IPS DF 6.9 (cell line): ENCODE measurements at places on chromosomes 7 and 10.

DNA sequence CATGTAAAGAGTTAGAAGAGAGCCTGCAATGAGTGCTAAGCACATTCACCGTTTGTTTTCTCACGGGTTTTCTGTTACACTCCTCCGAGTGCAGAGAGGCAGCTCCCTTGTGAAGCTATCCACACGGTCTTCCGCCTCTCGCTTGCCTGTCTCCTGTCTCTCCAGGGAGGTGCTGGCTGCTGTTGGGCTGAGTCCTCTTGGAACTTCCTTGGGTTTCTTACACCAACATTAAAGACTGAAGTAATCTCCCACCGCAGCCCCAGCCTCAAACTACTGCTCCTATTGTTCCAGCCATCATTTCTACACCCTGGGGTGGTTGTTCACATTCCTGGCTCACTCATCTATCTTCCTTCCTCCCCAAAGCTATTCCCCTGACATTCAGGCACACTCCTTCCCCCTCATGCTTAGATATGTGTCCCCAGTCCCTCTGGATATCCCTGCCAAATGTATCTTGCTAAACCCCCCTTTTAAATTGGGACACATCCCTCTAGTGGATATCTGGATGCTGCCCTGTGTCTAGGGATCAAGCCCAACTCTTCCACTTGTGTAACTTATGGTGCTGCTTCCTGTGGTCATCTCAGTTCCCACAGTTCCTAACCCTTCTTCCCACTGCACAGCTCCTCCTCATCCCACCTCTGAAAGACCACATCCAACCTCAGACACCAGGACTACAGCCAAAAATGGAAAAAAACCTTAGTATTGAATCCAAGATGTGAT, 14.1 kb downstream of the ESYT2 start:
- DNase-seq = no peak
- H3K4me3 ChIP-seq = no peak overlapping the region
- H3K27ac ChIP-seq = no peak overlapping the region
- H3K27me3 ChIP-seq = no peaks in the 10 kb centered on the region
- H3K4me1 ChIP-seq = peaks cover 6% of the 10 kb centered on the region

DNA sequence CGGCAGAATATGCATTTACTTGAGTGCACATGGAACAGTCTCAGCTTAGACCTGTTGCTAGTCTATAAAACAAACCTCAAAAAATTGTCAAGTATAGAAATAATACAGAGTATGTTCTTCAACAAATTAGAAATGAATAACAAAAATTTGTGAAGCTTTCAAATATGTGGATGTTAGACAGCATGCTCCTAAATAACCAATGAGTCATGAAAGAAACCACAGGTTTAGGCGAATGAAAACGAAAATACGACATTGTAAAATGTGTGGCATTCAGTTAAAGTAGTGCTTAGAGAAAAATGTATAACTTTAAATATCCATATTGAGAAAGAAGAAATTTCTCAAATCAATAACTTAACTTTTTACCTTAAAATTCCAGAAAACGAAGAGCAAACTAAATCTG, 760.0 kb upstream of the SORCS1 start:
- H3K4me1 ChIP-seq = no peaks in the 10 kb centered on the region
- DNase-seq = no peak
- no peaks in the 10 kb centered on the region for H3K27me3 ChIP-seq

DNA sequence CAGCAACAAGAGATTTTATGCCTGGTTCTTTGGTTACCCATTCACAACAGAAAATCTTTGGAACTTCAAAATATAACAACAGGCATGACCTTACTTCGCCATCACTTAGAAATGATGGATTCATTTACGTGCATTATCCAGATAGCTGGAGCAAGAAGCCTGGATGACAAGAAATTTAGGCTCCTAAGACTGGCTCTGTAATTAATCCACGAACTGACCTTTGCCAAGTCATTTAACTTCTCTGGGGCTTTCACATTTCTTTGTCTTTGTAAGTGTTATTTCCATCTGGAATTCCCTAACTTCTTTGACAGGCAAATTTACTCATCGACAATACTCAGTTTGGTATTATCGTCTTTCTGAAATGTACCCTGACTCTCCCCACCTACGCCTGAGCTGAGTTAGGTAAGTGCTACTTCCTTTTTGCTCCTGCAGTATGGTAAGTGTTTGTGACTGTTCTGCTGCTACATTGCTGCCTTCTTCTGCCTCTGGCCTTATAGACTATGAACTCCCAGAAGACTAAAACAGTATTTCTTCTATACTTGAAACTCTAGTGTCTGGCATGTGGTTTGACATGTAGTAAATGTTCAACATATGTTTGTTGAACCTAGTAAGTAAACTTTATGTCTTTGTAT, 5.5 kb upstream of the MDFIC start:
- no peak overlapping the region for H3K4me3 ChIP-seq
- H3K36me3 ChIP-seq = no peaks in the 10 kb centered on the region
- no peak overlapping the region for H3K27ac ChIP-seq
- H3K27me3 ChIP-seq = no peaks in the 10 kb centered on the region

DNA sequence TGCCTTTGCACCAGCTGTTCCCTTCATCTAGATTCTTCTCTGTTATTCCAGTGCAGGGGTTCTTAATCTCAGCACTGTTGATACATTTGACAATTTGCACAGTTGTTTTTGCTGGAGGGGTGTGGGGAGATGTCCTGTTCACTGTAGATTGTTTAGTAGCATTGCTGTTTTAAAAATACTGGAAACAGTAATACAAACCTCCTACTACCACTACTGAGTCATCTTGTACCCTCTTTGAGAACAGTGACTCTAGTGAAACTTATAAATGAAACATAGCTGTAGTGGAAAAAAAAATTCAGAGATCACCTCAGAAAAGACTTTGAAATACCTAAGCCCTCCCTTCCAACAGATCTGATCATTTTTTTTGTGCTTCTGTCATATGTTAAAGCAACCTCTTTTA, 154.8 kb upstream of the TMEM196 start:
- no peak for DNase-seq
- no peaks in the 10 kb centered on the region for H3K27me3 ChIP-seq
- no peak overlapping the region for H3K4me3 ChIP-seq
- no peaks in the 10 kb centered on the region for H3K36me3 ChIP-seq
- H3K27ac ChIP-seq = no peak overlapping the region
- no peaks in the 10 kb centered on the region for H3K4me1 ChIP-seq

DNA sequence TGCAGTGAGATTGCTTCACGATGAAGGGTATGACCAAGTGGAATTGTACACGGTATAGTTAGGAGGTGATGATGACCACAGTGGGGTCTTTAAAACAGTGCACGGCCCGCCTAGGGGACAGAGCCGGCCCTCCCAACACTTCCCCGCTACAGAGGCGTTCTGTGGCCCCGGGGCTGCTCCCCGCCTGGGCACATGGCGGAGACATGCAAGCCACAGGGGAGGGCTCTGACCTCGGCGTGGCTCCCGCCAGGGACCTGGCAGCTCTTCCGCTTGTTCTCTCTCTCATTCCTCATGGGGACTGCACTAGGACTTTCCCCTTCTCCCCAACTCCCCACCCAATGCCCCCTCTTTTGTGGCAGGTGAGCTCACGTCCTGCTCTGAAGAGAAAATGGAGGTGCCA, 393.8 kb downstream of the DNAJB6 start:
- H3K4me3 ChIP-seq = no peak overlapping the region
- no peaks in the 10 kb centered on the region for H3K4me1 ChIP-seq
- no peak for DNase-seq
- no peak overlapping the region for H3K27ac ChIP-seq
- H3K36me3 ChIP-seq = no peaks in the 10 kb centered on the region; the same call in 1 of the 2 replicates

- H3K4me3 ChIP-seq = no peak overlapping the region
- H3K27ac ChIP-seq = no peak overlapping the region
- no peak for DNase-seq
- no peaks in the 10 kb centered on the region for H3K27me3 ChIP-seq
- H3K4me1 ChIP-seq = peaks cover 3% of the 10 kb centered on the region; the same call in 1 of the 2 replicates
- H3K36me3 ChIP-seq = no peaks in the 10 kb centered on the region
Observed at GRCh38 chr10:14186245-14186644, 144.5 kb downstream of the FRMD4A start.

DNA sequence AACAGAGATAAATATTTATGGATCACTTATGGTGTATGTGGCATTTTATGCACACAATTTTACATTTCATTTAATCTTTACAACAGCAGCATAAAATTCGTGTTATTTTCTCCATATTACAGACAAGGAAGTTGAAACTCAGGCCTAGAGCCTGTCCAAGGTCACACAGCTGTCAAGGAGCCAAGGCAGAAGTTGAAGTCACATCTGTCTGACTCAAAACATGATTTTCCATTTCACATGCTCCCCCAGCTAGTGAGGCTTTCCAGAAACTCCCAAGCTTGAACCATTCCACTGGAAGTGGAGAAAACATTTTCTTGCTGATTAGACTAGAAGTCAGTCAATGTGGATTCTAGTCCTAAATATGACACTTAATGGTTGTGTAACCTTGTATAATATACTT, 110.5 kb downstream of the HECTD2 start:
- no peak for DNase-seq
- H3K27ac ChIP-seq = no peak overlapping the region
- no peaks in the 10 kb centered on the region for H3K4me1 ChIP-seq
- H3K36me3 ChIP-seq = no peaks in the 10 kb centered on the region
- H3K4me3 ChIP-seq = no peak overlapping the region
- H3K27me3 ChIP-seq = no peaks in the 10 kb centered on the region

DNA sequence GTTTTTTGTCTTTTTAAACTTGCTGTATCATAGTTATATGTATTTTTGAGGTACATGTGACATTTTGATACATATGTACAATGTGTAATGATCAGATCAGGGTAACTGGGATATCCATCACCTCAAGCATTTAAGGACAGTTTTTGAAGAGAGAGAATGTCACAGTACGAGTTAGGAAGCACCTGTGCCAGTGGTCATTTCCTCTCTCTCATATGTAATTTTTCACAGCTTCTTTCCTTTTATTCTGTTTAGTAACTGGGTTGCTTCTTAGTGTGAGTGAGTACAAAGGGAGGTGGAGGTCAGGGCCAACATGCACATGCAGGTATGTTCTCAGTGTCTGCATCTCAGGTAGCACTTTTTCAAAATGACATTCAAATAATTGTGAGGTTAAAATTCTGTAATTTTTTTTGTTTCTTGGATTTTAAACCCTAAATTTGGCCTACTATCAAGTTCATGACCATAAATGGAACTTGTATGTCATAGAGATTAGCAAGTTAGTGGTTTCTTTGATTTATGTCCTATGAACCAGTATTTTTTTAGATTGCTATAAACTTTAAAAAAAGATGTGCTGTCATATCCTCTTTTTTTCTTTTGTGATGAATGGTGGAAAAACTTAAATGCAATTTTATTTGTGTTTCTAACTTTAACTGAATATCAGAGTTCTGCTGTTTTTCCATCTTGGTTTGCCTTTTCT, 42.7 kb downstream of the SNX10 start:
- no peaks in the 10 kb centered on the region for H3K27me3 ChIP-seq
- H3K36me3 ChIP-seq = no peaks in the 10 kb centered on the region
- no peak overlapping the region for H3K4me3 ChIP-seq
- no peak for DNase-seq

- H3K4me3 ChIP-seq = no peak overlapping the region
- H3K4me1 ChIP-seq = no peaks in the 10 kb centered on the region
- no peak overlapping the region for H3K27ac ChIP-seq
- H3K27me3 ChIP-seq = no peaks in the 10 kb centered on the region
- DNase-seq = no peak
Observed at GRCh38 chr10:90701428-90701827, 156.4 kb downstream of the HTR7 start.

- no peak overlapping the region for H3K4me3 ChIP-seq
- H3K27ac ChIP-seq = no peak overlapping the region
- no peaks in the 10 kb centered on the region for H3K4me1 ChIP-seq
- no peak for DNase-seq
Observed at GRCh38 chr7:116812860-116813259, 49.5 kb upstream of the CAPZA2 start.

- no peak overlapping the region for H3K4me3 ChIP-seq
- no peaks in the 10 kb centered on the region for H3K27me3 ChIP-seq
- DNase-seq = no peak
- no peaks in the 10 kb centered on the region for H3K36me3 ChIP-seq
Observed at GRCh38 chr7:74505471-74506324, 52.0 kb downstream of the GTF2IRD1 start.

DNA sequence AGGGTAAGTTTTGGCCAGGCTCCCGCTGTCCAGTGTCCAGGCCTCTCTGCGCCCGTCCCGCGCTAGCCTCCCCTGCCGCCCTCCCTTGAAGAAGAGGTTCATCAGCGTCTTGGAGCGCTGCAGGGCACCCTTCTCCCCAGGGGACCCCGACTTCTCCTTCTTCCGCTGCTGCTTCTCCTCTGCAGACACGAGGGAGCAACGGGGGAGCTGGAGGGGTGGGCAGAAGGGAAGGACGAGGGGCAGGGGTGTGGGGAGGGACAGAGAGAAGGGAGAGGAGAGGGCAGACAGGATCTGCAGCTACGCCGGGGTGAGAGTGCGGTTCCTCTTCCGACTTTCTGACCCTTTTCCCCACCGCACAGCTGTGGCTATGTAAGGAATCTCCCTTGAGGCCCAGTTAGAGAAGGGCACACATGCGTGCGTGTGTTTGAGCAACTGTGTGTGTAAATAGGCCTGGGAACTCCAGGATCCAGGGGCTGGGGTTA, 12.8 kb downstream of the PDZD7 start:
- no peak for DNase-seq
- H3K4me1 ChIP-seq = peaks cover 2% of the 10 kb centered on the region; the same call in 1 of the 2 replicates
- no peak overlapping the region for H3K27ac ChIP-seq

GRCh38 chr10:31583293-31583692, 264.3 kb downstream of the ZEB1 start:
- H3K27me3 ChIP-seq = no peaks in the 10 kb centered on the region
- no peaks in the 10 kb centered on the region for H3K4me1 ChIP-seq
- no peak overlapping the region for H3K27ac ChIP-seq
- no peaks in the 10 kb centered on the region for H3K36me3 ChIP-seq
- DNase-seq = no peak
- H3K4me3 ChIP-seq = no peak overlapping the region

DNA sequence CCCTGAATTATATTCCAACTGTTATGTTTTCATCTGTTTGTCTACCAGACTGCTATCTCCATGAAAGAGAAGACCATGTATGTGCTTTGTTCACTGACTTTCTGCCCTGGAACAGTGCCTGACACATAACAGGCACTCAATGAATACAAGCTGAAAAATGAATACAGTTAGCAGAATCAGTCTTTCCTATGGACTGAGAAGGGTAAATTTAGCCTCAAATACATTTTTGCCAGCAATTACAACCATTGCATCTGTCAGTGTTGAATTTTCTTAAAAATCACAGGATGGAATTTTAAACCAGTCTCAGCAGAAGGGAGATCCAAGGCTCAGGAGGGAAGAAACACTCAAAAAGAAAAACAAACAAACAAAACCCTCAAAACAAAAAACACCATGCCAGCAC, 1018.1 kb downstream of the XPNPEP1 start:
- no peak overlapping the region for H3K4me3 ChIP-seq
- DNase-seq = no peak
- H3K27me3 ChIP-seq = no peaks in the 10 kb centered on the region
- H3K36me3 ChIP-seq = no peaks in the 10 kb centered on the region

GRCh38 chr7:74535951-74536356, 82.2 kb downstream of the GTF2IRD1 start:
- H3K36me3 ChIP-seq = peaks cover 10% of the 10 kb centered on the region
- no peak overlapping the region for H3K4me3 ChIP-seq
- H3K4me1 ChIP-seq = no peaks in the 10 kb centered on the region
- DNase-seq = no peak
